ENCODE measurements at places on chromosomes 2 and 18.

DNA sequence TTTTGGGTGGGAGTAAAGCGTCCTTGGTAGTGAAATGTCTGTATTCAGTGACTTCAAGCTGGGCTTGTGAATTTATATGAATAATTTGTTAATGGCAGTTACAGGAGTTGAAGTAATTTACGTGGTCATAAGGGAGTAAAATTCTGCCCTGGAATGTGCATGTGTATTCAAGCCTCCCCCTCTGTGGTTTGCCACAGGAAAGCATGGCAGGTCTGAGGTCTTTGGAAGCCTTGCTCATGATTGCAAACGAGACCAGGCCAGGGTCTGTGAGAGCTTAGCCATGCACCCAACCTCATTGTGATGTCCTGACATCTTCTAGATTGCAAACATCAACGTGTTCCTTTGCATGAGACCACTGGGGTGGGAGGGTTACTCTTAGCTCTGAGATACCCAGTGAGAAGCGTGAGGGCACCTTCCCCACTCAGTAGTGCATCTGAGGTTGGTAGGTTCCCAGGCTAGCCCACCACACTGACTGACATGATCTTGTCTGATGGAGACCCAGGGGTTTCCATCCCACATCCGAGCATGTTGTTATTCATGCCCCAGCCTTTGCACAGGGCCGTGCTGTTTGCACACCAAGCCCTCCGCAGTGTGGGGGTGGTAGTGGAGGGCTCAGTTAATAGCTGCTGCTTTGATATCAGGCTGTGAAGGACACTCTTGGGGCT, 216.5 kb downstream of the KLHL29 start:
- no peak for DNase-seq

DNA sequence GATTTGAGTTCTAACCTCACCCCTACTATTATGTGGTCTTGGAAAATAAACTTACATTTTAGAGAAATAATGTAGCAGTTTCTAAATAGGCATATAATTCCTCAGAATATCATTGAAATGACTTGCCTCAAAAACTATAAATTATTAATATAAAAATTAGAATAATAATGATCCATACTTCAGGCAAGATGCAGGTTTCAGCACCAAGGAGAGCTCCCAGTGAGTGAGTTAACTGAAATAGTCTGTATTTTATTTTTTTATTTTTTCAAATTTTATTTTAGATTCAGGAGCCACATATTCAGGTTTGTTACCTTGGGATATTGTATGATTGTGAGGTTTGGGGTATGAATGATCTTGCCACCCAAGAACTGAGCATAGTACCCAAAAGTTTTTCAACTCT, 472.2 kb upstream of the DCC start:
- no peak for DNase-seq

- DNase-seq = no peak
Observed at GRCh38 chr2:16643099-16643498, 22.5 kb downstream of the CYRIA start.

GRCh38 chr2:8573234-8573941, 108.5 kb upstream of the ID2 start:
- no peak for DNase-seq

DNA sequence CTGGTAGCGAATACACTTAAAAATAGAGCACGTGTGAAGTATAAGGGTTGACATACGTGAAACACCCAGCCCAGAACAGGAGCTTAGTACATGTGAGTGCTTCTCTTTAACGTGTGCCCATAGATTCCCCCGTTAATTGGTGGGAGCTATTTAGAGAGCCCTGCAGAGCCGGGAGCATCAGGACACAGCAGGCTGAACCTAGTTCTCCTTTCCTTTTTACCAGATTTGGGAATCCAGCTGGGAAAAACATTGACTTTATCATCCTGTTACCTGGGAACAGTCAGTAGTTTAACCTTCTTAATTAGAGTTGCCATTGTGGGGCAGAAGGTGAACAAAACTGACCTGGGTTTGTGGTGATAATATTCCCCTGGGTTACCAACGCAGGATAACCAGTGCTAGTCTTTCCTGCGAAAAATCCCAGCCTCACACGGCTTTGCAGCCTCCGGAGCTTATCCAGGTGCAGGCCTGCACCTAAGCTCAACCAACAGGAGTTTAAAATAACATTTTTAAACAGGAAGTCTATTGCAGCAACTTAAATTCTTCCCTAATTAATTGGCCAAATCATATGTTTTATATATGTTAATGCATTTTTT, 78.1 kb upstream of the SPTBN1 start:
- no peak for DNase-seq

GRCh38 chr2:32852856-32853255, 93.9 kb upstream of the LTBP1 start:
- DNase-seq = no peak

- DNase-seq = no peak
Observed at GRCh38 chr18:63570721-63571120, 16.4 kb upstream of the SERPINB13 start.

DNA sequence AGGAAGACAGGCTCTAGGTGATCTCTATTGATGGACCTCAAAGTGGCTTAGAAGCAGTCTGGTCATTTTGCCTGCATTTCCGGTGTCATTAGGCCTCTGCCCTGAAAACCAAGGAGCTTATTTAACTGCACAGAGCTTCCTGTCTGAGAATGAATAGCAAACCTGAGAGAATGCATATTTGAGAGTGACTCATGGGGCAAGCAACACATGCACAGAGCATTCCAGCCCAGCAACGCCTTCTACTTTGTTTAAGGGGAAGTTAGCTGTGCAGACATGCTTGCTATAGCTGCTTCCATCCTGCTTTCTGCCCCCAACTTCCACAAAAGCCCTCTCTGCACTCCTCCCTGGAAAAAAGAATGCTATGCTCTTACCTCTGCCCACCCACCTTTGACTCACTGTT, 232.8 kb downstream of the GRB14 start:
- no peak for DNase-seq

DNA sequence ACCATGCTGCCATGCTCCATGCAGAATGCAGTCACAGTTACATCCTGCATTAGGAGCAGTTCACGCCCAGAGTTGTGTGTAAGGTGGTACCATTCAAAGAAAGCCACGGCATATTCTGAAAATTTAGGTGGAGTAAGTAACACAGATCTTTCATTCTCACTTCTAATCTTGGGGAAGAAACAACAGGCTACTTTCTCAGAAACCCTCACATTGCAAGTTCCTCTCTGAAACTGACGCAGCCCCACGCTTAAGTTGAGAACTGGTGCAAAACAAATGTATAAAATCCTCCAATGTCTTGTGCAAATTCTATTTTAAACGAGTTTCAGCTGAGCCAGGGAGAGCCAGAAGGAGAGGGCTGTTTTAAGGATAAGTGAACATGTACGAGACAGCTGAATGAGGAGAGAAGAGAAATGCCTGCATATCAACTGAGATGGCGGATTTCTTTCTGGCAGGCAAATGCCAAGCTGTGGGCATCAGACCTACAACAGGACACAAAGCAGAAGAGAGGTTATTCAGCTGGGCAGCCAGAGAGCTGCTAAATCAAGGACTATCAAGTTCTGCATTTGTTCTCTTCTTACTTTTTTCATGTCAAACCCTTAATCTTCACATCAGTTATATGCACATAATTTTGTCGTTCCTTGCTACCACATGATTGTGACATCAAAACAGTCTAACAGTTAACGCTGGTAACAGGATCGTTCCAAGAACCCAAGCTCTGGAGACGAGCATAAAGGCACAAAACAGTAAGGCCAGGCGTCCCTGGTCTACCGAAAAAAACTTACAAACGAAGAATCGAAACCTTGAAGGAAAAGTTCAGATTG, 6.4 kb downstream of the ARL4C start:
- DNase-seq = no peak

- DNase-seq = no peak
Observed at GRCh38 chr2:23157812-23158211, 227.2 kb upstream of the KLHL29 start.

DNA sequence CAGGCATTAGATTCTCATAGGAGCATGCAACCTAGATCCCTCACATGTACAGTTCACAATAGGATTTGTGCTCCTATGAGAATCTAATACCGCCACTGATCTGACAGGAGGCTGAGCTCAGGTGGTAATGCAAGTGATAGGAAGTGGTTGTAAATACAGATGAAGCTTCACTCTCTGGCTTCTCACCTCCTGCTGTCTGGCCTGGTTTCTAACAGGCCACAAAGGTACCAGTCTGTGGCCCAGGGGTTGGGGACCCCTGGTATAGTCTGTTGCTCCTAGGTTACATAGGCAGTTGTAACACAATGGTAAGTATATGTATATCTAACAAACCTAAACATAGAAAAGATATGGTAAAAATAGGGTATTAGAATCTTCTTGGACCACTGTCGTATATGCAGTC, 81.8 kb downstream of the EML4 start:
- DNase-seq = no peak

DNA sequence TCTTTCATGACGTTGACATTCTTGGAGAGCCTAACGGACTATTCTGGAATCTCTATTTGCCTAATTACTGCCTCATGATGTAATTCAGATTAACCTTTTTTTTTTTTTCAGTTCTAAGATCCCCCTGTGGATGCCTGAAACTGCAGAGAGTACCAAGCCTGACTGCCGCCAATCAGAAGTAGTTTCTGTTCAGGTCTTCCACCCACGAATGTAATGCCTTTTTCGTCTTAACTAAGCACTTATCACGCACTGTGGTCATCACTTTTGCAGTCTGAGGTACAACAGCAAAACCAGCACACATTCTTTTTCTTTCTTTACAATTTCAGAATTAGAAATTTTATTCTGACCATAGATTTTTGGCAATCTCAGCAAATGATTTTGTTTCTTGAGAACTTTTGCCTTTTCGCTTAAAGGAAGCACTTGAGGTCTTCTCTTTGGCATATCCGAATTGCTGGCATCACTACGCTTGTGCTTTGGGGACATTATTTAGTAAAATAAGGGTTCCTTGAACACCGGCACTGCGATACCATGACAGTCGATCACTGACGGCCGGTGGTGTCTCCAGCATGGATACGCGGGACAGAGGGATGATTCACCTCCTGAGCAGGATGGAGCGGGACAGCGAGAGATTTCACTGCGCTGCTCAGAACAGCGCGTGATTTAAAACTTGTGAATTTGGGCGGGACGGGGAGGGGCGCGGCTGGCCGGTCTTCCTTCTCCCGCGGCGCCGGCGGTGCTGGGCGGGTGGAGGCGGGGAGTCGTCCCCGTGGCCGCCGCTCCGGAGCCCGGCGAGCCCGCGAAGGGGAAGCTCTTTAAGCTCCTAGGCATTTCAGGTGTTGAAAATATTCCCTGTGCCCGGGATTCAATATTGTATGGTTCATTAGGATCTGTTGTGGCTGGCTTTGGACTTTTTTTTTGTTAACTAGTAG, 32.0 kb upstream of the GPR55 start:
- DNase-seq = no peak

GRCh38 chr2:191607096-191607495, 70.8 kb upstream of the NABP1 start:
- no peak for DNase-seq

DNA sequence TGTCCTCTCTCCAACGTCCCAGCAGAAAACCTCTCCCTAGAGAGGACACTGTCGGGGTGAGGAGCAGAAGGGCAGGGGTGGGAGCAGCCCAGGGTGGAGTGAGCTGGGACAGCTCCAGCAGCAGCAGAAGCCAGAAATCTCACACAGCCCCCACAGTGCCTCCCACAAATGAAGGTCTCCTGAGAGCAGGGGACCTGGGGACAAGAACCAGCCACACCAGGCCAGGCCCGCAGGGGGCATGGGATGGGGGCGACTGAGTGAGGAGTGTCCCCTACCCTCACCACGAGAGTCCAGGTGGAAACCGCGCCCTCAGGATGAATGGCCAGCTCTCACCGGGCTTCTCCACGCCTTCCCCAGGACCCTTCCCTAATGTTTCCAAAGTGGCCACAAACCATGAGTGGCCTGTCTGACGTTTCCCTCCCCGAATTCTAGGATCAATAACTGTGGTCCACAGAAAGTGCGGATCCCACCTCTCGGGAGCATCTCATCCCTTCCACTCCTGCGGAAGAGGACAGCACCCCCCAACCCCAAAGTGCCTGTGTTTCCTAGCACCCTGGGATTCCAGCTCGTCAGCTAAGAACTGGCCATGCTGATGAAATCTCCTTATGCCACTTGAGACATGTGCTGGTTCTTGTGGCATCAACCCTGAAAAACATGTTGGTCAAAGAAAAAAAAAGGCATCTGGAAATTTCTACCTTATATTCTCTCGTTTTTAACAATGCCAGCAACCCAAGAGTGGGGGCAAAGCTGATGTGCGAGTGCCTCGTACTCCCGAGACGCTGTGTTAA, 121.1 kb downstream of the HDAC4 start:
- DNase-seq = no peak

- no peak for DNase-seq
Observed at GRCh38 chr2:170354855-170355780, 177.2 kb downstream of the MYO3B start.

All from cortex of kidney (tissue), 1 donor.